ENCODE measurements at places on chromosomes 11 and 22. TPM values are rescaled to one million over a fixed set of nuclear protein-coding genes. Genes with fewer than 3 reads are reported as not detected.

The NXPE4 gene
- total RNA-seq, result not detected

The PRODH gene
- 0.13 TPM for total RNA-seq

DNA sequence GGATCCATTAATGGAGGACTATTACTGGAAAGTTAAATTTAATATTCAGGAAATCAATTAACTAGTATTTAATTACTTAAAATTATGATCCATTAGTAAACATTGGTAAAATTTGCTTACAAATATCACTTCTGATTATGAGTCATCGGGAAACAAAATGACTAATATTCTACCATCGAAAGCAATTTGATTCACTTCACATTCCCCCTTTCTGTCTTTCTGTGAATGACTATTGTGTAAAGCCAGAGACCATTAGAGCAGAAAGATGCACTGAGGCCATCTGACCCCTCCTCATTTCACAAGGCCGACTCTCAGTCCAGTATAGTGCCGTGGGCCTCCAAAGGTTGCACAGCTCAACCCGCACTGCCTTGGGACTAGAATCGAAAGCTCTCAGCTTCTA is 619.0 kb downstream of the OPCML start:
- DNase-seq, result no peak

The TRIM49 gene
- total RNA-seq, result not detected

GRCh38 chr22:49871482-49871881 is 17.8 kb downstream of the ZBED4 start:
- DNase-seq, result no peak

DNA sequence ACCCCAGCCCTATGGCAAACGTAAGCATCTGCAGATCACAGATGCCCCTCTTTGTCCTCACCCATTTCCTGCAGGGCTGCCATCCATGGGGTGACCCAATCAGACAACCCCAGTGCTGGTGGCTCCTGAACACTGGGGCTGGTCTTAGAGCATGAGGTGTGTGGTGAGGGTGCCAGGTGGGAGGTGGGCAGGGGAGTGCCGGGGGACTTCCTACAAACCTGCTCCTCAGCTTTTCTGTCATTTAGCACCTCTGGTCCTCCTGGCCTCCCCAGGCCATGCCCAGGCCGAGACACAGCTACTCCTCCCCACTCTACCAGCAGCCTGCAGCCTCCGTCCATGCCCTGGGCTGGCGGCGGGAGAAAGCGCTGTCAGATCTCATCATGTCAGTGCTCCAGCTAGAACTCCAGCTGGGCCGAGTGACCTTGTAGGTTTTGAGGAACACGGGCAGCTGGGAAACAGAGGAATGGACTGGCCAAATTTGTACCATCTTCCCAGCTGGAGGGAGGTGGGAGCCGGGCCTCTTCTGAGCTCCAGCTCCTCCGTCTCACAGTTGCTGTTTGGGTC is 157.7 kb upstream of the NECTIN1 start:
- no peak for DNase-seq

DNA sequence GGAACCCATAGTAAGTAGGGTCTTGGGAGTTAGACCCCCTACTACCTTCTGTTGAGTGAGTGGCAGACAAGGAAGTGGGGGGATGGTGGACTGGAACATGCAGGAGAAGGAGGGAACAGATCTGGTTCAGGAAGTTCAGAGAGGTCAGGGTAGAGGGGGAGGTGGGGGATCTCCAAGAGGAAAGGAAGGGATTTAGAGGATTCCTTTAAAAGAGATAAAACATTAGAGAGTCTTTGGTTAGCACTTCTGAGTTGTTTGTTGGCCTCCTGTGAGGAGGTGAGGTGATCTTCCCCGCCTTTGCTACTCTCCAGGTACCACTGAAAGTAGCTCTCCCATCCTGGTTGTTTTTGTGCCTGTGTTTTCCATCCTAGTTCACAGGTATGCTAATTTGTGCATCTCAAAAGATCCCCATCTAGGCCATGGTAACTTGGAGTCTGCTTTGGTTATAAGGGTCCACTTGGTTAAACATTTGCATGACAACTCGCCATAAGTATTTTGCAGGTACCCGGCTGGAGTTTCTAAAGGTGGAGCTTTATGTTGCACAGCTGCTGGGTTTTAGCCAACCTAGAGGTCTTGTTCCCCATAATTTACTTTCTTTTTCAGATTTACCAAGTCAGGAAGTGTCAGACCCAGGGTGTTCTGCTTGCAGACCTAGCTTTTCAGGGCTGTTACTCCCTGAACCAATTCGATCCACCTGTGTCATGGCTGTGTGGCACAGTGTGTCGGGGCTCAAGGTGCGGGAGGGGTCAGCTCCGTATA is 79.3 kb upstream of the SORL1 start:
- DNase-seq, result no peak

- DNase-seq, result no peak
Observed at GRCh38 chr11:47656260-47656885, 14.0 kb upstream of the MTCH2 start.

GRCh38 chr22:41532908-41533825 is 11.1 kb downstream of the POLR3H start:
- DNase-seq, result peak; percentile 68

The CSNK2A3 gene
- total RNA-seq, result 3.3 TPM

- DNase-seq, result no peak
Observed at GRCh38 chr11:66850588-66851238, 6.2 kb upstream of the LRFN4 start.

DNA sequence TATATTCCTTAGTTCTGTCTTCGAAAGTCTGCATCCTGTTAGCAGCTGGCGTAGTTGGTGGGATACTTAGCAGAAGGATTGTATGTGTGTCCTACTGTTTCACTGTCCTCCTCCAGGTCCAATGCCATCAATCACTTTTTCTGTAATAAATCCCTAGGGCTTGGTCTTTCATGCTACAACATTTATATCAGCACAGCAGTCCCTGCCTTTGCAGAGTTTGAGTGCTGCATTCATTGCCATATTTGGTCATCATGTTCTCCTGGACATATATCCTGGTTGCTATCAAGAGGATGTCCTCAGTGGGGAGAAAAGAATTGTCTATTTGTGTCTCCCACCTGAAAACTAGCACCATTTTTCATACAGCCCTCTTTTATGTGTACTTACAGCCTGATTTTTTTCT is 67.0 kb downstream of the OR5AK2 start:
- no peak for DNase-seq

DNA sequence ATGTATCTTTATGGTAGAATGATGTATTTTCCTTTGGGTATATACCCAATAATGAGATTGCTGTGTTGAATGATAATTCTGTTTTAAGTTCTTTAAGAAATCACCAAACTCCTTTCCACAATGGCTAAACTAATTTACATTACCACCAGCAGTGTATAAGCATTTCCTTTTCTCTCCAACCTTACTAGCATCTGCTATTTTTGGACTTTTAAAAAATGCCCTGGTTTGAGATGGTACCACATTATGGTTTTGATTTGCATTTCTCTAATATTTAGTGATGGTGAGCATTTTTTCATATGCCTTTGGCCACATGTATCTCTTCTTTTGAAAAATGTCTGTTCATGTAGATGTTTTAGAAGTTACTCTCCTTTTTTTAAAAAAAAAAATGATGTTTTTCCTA is 142.0 kb downstream of the METTL15 start:
- DNase-seq, result no peak

- no peak for DNase-seq
Observed at GRCh38 chr11:8706673-8707432, 24.3 kb downstream of the RPL27A start.

The RASD2 gene
- not detected for total RNA-seq

- DNase-seq, result no peak
Observed at GRCh38 chr22:26182723-26183122, 13.5 kb downstream of the SEZ6L start.

DNA sequence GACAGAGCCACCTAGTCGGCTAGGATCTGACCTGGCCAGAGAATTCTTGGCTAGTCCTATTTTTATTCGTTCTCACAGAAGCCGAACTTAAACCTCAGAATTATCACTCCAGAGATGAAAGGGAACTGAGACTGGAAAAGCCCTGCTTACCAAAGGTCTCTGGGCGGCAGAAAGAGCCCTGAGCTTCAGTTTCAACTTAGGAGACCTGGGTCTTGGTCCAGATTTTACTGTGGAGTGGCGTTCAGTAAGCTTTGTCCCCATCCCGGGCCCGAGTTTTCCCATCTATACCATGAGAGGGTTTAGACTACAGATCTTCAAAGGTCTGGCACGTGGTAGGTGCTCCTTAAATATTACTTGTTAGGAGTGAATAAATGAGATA is 516 bp downstream of the NEU3 start:
- DNase-seq, result peak; percentile 13

The TMEM191C gene
- total RNA-seq, result 0.67 TPM

DNA sequence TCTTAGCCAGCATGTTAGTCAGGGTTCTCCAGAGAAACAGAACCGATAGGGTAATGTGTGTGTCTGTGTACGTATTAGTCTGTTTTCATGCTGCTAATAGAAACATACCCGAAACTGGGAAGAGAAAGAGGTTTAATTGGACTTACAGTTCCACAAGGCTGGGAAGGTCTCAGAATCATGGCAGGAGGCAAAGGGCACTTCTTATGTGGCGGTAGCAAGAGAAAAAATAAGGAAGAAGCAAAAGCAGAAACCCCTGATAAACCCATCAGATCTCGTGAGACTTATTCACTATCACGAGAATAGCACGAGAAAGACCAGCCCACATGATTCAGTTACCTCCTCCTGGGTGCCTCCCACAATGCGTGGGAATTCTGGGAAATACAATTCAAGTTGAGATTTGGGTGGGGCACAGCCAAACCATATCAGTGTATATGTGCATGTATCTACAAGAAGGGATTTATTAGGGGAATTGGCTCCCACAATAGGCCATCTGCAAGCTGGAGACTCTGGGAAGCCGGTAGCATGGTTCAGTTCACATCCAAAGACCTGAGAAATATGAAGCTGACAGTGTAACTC is 173.7 kb upstream of the NECTIN1 start:
- no peak for DNase-seq

GRCh38 chr22:19271856-19272535 is 19.5 kb downstream of the CLTCL1 start:
- no peak for DNase-seq

GRCh38 chr11:94635072-94635471 is 67.9 kb downstream of the PIWIL4 start:
- no peak for DNase-seq

DNA sequence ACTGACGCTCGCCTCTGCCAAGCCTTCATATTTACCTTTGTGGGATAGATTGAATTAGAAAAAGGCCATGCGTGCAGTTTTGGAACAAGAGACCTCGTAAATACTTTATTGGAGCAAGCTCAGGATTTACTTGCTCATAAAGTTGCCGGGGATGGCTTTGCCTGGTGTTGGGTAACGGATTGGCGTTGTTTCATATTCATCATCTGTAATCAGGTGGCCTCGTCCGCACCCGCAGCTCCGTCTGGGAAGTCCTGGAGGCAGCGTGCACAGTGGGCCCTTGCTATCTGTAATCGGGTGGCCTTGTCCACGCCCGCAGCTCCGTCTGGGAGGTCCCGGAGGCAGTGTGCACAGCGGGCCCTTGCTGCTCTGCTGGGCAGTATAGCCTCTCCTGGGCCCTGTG is 1209.3 kb downstream of the BRD1 start:
- DNase-seq, result no peak

DNA sequence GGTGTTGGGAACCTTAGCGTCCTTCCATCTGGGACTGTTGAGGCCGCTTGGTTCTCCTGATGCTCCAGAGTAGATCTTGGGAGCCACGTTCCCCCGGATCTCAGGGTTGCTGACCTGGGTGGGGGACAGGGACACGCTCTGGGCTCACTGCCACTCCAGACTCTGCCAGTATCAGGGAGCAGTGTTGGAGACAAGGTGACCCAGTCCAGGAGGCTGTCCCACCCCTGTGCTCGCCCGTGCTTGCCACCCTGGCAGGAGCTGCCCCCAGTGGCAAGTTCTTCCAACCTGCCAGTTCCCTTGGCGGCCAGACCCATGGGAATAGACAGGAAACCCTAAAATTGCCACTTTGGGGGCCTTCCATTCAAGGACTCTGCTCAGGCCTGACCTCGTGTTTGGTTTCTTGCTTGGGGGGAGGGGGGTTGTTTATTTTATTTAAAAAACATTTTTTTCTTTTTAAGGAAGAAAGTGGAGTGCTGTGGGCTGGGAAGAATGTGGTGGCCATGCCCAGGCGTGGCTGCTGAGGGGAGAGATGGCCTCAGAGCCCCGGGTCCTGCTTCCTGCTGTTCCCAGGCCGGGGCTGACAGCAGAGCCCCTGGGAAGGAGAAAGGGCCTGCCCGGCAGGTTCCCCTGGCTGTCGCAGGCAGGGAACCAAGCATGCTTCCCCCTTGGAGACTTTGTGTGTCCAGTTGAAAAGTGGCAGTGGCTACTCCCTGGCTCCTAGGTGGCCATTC is 7.2 kb downstream of the GRK2 start:
- no peak for DNase-seq

DNA sequence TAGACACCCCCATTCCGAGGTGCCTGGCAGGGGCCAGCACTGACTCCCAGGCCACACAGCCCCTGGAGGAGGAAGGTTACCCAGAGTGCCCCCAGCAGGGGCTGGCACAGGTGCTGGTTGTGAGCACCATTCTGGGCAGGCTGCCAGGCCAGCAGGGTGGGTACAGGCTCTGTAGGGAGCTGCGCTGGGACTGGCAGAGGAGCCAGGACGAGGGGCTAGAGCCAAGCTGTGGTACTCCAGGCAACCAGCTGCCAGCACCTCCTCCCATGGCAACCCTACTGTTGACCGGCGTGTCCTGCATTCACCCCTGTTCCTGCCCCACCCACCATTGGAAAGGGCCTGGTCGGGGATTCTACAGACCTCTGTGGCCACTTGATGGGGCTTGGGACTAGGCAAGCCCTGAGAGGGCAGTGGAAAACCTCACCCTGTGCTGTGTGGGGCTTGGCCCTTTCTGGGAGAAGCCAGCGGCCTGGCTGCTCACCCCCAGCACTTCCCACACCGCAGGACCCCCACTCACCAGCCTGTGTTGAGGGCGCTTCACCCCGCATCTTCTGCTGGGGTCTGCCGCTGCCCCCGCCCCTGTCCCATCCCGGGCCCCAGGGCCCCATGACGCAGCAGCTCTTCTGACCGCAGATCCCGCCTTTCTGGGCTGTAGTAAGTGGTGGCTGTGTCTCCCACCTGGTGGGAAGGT is 1.9 kb downstream of the CLDN5 start:
- no peak for DNase-seq

The HBD gene
- total RNA-seq, result not detected
